ENCODE measurements at places on chromosomes 16 and 17. TPM values are rescaled to one million over a fixed set of nuclear protein-coding genes. Genes with fewer than 3 reads are reported as not detected.
A peak's percentile ranks its signal among the peaks of the same experiment; 100 is the strongest.

DNA sequence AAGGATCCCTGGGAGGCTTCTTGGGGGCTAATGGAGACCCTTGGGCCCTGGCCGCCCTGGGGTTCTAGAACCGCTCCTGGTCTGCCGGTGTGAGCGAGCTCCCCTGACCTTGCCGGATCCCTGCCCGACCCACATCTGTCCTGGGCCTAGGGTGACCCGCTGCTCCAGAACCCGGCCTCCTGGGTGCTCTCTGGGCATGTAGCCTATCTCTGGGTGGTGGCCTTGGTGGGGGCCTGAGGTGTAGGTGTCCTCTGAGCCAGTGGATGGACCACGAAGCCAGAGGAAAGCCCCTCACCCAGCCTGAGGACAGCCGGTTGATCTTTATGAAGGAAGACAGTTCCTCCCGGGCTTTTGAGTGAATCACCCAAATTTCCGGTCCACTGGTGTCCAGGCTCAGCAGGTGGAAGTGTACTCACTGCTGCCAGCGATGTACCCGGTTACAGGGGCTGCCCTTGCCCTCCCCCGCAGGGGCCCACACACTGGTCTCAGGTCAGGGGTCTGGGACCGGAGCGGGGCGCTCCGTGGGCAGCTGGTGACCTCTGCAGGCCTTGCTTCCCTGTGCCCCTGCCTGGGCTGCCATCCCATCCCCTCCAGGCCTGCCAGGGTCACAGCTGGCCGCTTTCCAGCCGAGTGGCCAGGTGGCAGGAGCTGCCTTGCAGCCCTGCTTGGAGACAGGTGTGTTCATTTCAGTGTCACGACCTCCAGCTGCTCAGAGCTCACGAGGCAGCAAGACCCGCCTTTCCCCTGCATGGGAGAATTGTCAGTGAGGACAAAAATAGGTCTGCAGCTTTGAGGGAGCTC is 10.5 kb upstream of the GSE1 start:
- H3K27ac ChIP-seq: peak overlapping the region; percentile 83
- no peak overlapping the region for H3K4me3 ChIP-seq
- DNase-seq: no peak
- H3K36me3 ChIP-seq: no peaks in the 10 kb centered on the region

Gene CDH13
- 3.1 TPM for total RNA-seq

DNA sequence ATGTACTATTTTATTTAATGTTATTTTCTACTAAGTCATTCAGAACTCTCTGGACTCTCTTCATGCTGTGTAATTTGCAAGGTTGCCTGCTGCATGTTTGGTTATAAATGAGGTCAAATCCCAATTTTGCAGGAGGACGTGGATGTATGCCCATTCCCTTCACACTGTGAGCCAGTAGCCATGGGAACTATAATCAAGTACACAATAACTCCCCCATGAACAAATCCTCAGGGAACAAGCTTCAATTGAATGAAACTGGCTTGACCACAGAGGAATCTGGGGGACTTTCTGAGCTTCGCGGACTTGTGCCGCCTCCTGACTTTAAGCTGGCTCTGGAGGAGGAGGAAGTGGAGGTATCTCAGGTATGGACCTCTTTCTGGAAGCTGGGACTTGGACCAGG is 14.6 kb upstream of the KCTD13 start:
- no peak overlapping the region for H3K4me3 ChIP-seq
- no peak overlapping the region for H3K27ac ChIP-seq
- no peaks in the 10 kb centered on the region for H3K36me3 ChIP-seq
- H3K27me3 ChIP-seq: no peaks in the 10 kb centered on the region

- DNase-seq: no peak
- peaks cover 16% of the 10 kb centered on the region for H3K4me1 ChIP-seq
- no peak overlapping the region for H3K4me3 ChIP-seq
- H3K36me3 ChIP-seq: peaks cover 29% of the 10 kb centered on the region
- H3K27me3 ChIP-seq: no peaks in the 10 kb centered on the region
Observed at GRCh38 chr17:1360975-1361374, 39.0 kb downstream of the YWHAE start.

Gene TEKT3
- total RNA-seq: 1.3 TPM

- no peaks in the 10 kb centered on the region for H3K27me3 ChIP-seq
- H3K4me1 ChIP-seq: peaks cover 18% of the 10 kb centered on the region
- no peak for DNase-seq
- H3K27ac ChIP-seq: peak overlapping the region; percentile 97
Observed at GRCh38 chr17:45172232-45172540, 10.5 kb downstream of the HEXIM2 start.

DNA sequence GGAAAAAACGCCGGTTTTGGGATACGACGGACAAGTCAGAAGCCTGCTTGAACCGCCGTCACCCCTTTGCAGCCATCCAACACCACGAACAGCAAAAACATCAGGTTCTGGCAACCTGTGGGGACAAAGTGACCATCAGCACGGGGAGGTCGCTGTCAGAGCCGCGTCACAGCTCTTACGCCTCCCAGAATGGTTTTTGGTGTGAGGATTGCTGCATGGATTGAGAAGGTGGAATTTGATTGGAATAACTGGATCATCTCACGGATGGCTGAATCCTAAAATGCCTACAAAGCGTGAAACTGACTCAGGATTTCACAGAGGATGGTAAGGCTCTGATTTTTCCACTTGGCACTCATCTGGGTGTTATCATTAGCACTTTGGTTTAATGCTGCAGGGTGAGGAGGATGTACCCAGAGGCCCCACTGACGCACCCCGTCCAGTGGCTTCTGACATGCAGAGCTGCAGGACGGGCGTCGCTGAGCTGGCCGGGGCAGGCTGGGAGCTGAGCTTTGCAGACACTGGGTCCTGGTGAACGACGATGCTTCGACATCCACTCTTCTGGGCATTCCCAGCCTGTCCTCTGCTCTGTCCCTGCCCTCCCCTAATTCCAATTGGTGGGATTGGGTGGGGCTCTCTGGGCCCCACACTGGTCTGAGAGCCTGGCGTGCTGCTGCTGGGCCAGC is 73.4 kb upstream of the CREBBP start:
- peaks cover 11% of the 10 kb centered on the region for H3K27me3 ChIP-seq
- no peak overlapping the region for H3K4me3 ChIP-seq
- no peak for DNase-seq
- H3K36me3 ChIP-seq: no peaks in the 10 kb centered on the region
- no peak overlapping the region for H3K27ac ChIP-seq

DNA sequence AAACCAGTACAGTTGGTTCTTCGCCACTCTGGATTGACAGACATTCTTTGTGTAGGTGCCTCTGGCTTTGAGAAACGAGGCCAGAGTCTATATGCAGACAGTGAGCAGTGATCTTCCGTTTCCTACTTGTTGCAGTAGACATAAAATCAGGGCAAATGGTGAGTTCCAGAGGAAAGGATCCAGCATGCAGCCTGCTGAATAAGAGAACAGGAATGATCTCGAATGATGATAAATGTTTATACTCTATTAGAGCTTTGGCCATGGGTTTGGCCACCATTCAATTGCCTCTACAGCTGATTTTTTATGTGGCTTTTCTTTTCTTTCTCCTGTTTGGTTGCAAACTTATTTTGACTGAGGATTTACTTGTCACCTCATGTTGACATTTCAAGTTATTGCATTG is 286.7 kb downstream of the IRX3 start:
- H3K27me3 ChIP-seq: no peaks in the 10 kb centered on the region
- DNase-seq: no peak
- H3K36me3 ChIP-seq: peaks cover 12% of the 10 kb centered on the region
- no peak overlapping the region for H3K27ac ChIP-seq
- H3K4me3 ChIP-seq: no peak overlapping the region
- H3K4me1 ChIP-seq: peaks cover 21% of the 10 kb centered on the region

Gene ENPP7
- 20.5 TPM for total RNA-seq
